ENCODE measurements at places on chromosomes 3 and 15. TPM values are rescaled to one million over a fixed set of nuclear protein-coding genes. Genes with fewer than 3 reads are reported as not detected.

Gene SLC51B
- not detected for total RNA-seq

Gene IL16
- 2.5 TPM for total RNA-seq

GRCh38 chr3:29606416-29606815, 325.5 kb downstream of the RBMS3 start:
- DNase-seq: no peak

DNA sequence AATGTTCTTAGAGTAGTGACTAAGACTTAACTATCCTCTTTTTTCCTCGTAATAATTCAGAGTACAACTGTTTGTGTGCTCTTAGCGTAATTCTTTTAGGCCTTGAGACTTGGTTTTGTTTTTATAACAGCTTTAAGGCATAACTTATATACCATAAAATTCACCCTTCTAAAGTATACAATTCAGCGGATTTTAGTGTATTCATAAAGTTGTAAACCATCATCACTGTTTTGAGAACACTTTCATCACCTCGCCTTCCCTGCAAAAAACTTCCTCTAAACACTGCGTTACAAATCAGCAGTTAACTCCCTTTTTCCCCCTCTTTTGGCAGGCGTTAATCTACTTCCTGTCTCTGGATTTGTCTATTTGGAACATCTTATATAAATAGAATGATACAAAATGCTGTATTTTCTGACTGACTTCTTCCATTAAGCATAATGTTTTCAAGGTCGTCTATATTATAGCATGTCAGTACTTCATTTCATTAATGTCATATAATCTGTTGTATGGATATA, 18.7 kb downstream of the DNAJC13 start:
- DNase-seq: no peak

GRCh38 chr15:79004336-79004735, 59.5 kb upstream of the CTSH start:
- no peak for DNase-seq

DNA sequence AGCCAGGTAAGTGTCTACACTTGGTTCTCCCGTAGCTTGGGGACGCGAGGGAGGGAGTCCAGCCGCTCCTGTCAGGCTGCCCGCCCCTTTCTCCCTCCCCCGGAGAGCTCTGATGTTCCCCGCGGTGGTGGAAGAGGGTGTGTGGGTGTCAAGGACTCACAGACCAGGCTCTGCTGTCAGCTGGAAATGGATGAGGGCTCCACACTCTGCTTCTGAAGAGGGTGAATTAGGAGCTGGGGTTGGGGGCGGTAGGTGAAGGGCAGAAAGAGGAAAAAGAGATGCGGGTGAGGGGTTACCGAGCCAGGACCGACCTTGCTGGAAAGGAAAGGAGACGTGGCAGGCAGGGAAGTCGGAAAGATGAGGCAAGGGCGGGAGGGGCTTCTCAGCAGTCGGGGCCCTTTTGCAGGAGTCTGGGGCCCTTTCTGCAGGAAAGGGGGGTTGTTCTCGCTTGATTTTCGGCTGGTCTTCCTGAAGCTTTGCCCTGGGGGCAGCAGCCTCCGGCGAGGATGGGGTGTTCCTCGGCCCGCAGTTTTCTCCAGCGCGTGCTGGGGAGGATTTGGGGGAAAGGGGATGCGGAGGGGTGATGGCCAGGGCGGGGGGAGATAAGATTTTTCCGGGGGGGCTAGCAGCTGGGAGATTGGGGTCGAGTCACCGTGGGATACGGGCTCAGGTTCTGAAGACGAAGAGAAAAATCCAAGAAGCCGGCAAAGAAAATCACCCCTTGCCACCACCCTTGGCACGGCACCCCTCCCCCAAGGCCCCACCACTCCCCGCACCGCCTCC, 602 bp upstream of the BAHD1 start:
- DNase-seq: no peak

- DNase-seq: no peak
Observed at GRCh38 chr3:60698117-60698516, 553.1 kb downstream of the FHIT start.

GRCh38 chr3:197793247-197793646, 2.2 kb downstream of the LRCH3 start:
- DNase-seq: no peak

- DNase-seq: no peak
Observed at GRCh38 chr3:59654123-59654479, 604.3 kb upstream of the CFAP20DC start.

DNA sequence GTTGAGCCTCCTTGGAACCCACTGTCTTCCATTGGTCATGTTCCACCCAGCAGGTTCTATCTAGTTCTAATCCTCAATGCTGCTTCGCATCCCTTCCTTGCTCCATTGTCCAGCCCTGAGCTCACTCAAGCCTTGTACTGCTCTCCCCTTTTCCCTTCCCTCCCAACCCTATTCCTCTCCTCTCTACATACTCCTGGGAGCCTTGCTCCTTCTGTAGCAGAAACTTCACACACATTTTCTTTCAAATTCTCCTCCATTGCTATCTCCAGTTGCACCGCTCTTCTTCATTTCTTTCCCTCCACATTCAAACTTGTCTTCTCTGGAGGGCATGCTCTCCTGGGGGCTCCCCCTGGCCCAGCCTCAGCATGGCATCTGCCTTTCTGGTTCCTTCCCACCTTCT, 14.5 kb downstream of the NR1I2 start:
- no peak for DNase-seq

Measured in cardiac septum (tissue), 1 donor.